ENCODE measurements at places on chromosomes 13 and 19.

DNA sequence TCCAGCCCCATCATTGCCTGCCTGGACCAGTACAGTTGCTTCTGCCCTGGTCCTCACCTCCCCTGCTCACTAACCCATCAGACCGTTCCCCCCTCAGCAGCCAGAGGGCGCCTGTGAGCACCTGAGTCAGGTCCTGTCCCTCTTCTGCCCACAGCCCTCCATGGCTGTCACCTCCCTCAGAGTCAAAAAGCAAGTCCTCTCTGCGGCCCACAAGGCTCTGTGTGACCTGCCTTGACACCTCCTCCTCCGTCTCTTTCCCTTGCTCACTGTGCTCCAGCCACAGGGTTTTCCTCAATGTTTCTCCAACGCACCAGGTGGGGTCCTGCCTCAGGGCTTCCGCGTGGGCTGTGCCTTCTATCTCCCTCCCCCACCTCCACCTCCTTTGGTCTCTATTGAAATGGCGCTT is 29.4 kb upstream of the PTPRS start:
- peak; percentile 42 for DNase-seq

- peak; percentile 70 for DNase-seq
Measured at GRCh38 chr13:27171244-27171826, at the start of gene USP12. TSS of gene USP12 (minus strand) at chr13:27171811. CDS start at chr13:27171639, 172 bp downstream.

GRCh38 chr19:45144431-45145269 is 16.1 kb downstream of the NKPD1 start:
- DNase-seq: no peak

- DNase-seq: no peak
Measured at GRCh38 chr19:7628589-7629311, 595 bp downstream of the XAB2 start.

- no peak for DNase-seq
Measured at GRCh38 chr13:45748941-45749759, 47.0 kb downstream of the CBY2 start.

DNA sequence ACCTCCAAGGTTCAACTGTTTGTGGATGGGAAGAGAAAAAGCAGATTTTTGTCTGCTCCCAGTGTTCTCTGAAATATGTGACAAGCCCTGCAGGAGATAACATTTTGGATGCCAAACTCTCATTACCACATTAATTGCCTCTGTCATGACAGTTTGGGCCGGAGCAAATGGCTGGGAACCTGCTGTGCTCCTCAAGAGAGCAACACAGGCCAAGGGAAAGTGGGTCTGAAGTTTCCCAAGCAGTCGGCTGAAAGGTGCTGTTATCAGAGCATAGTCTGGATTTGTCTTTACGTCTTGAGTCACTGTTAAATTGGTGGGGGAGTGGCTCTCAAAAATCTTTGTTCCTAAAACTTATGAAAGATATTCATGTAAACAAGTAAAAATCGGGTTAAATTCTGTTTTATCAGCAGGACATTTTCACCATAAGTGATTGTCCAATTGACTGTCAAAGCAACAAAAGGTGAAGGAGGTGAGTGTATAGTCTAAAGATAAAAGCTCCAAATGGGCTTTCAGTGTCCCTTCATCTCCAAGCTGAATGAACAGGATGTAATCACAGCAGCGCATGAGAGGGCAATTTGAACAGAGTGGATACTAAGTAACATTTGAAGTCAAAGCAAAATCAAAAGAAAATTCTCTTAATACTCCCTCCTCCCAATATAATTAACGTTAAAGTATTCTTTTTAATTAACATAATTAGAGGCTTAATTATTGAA is 844.8 kb downstream of the PCDH17 start:
- no peak for DNase-seq

- DNase-seq: no peak
Measured at GRCh38 chr13:71018995-71019394, 848.0 kb downstream of the DACH1 start.

DNA sequence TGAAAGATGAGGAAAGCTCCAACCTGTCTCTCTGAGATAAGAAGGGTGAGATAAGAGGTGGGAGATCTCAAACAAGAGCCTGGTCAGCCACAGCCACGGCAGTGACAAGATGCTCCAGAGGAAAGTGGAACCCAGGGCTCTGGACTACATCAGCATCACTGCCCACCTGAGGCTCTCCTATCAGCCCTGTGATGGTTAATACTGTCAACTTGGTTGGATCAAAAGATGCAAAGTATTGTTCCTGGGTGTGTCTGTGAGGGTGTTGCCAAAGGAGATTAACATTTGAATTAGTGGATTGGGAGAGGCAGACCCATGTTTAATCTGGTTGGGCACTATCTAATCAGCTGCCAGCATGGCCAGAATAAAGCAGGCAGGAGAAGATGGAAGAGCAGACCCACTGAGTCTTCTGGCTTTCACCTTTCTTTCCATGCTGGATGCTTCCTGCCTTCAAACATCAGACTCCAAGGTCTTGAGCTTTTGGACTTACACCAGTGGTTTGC is 476.6 kb upstream of the NBEA start:
- no peak for DNase-seq

DNA sequence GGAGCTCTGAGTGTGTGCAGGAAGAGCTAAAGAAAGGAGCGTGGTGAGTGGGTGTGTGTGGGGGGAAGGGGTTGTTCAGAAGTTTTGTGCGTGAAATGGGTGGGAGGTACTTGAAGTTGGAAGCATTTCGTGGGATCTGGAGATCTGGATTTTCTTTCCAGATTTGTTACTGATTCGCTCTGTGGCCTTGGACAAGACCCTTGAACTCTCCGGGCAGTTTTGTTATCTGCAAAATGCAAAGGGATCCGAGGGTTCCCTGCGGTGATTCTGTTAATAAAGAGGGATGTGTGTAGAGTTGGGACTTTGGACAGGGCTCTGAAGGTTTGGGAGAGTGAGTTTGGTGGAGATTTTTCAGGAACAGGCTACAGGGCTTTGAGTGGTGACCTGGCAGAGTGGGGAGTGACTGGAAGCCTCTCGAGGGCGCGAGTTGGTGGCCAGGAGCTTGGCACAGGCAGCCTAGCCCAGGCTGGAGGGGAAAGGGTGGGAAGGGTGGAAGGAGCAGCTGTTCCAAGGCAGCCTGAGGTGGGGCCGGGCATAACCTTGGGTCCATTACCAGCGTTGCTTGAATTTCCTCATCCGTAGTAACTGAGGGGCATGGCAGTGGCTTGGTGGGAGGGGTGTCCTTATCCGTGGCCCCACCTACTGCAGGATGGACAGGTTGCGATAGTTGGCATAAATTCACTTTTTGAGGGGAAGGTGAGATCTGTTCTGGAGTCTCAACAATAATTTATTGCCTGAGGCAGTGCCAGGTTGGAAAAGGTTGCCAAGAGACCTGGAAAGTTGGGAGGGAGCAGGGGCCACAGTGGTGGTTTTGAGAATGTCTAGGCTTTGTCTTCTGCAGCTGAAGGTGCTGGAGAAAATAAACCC is 2.1 kb downstream of the ACTN4 start:
- DNase-seq: no peak

- DNase-seq: no peak
Measured at GRCh38 chr13:75181906-75182305, 300.1 kb downstream of the TBC1D4 start.

DNA sequence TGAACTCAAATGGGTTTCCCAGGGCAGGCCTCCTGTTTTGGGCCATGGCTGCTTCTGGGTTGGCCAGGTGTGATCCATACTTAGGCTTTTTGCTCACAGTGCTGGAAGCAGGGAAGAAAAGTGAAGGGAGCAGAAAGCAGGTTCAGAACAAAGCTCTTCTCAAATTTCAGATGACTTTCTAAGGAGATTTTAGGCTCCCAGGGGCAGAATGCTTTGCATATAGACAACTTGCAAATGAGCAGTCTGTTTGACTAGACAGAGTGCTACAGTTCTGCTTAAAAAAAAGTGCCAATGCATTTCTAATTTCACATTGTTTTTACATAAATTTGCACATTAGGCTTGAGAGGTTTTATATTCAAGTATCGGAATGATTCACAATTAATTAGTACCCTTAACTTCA is 2.6 kb upstream of the SLC10A2 start:
- no peak for DNase-seq

- no peak for DNase-seq
Measured at GRCh38 chr19:1258707-1259205, 10.4 kb downstream of the MIDN start.

DNA sequence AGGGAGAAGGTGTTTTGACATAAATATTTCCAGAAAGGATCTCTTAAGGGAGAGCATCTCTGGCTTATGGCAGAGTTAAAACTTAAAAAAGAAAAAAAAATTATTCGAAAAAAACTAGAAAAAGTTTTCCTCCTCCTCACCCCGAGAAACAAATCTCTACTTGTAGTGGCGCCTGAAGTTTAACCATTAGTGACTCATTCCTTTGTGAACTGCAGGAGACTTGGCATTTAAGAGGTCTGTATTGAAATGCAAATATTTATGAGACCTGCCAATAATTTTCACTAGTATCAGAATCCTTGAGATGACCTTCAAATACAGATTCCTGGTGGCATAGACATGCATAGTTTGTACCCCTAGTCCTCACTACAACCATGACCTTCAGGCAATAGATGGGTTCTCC is 64.9 kb upstream of the MED4 start:
- no peak for DNase-seq

- DNase-seq: no peak
Measured at GRCh38 chr19:29302002-29302928, 89.3 kb upstream of the UQCRFS1 start.

DNA sequence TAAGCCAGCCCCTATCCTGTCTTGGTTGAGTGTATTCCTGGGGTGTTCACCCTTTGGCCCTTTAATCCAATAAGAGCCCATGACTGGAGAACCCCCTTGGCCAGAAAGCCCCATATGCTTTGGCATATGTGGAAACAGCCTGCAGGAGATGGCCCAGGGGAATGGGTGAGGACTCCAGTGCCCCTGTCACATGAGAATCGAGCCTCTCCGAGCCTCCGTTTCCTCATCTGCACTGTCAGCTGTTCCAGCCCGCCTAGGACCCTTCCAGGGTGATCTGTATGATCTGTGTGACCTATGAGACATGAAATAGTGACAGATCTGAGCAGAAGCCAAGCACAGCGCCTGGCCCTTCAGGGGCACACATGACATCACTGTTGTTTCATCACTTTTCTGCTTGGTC is 300.7 kb downstream of the ZNF536 start:
- DNase-seq: no peak

GRCh38 chr13:30224732-30225131 is 82.6 kb downstream of the KATNAL1 start:
- no peak for DNase-seq

DNA sequence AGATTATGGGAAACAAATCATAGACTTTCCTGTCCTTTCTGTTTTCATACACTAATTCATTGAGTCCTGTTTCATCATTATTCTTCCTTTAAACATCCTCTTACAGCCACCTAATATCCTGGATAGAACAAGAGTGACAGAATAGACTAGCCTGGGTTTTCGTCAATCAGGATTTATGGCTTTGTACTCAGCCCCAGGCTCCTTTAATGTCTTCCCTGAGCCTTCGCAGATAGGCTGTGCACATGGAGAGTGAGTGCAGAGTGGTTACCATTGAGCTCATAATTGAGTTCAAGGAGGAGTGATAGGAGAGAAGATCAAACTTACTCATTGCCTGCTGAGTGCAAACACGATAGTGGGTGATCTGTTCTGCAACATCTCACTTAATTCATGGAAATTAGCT is 304.9 kb downstream of the TDRD3 start:
- no peak for DNase-seq

DNA sequence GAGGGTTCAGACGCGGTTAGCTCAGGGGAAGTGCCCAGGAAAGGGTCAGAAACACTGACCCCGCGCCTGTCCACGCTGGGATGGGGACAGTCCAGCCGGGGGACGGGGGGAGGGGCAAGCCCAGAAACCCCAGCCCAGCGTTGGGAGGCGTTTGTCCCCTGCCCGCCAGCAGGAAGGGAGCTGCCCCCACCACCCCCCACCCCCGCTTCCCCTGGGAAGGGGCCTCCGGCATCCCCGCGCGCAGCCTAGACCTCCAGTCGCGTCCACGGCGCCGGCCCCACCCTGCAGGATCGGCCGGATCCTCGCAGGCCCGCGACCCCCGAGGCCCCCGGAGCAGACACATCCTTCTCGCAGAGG is 277 bp downstream of the GIPC1 start:
- DNase-seq: no peak

- DNase-seq: no peak
Measured at GRCh38 chr19:32674153-32674930, 638 bp downstream of the ANKRD27 start.

GRCh38 chr19:39926170-39926760 is 8.2 kb downstream of the FCGBP start:
- no peak for DNase-seq

GRCh38 chr13:82747291-82747690 is 1135.0 kb downstream of the SLITRK1 start:
- no peak for DNase-seq

DNA sequence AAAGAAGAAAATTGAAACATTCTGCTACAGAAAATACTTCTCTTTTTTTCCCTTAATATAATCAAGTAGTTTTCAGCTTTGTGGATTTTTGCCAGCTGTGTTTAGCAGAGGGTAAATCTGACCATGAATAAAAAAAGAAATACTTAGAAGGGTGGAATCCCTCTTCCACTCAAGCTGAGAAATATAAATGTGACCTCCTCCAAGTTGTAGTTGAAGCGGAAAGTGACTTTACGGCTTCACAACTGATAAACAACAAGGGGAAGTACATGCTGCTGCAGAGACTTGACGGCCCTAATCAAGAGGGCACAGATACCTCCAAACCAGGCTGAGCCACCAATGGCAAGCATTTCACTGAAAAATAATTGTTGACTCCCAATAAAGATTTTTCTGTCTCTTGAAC is 785.0 kb downstream of the SLITRK5 start:
- DNase-seq: peak; percentile 59

GRCh38 chr19:5497297-5497696 is 42.1 kb downstream of the ZNRF4 start:
- no peak for DNase-seq

DNA sequence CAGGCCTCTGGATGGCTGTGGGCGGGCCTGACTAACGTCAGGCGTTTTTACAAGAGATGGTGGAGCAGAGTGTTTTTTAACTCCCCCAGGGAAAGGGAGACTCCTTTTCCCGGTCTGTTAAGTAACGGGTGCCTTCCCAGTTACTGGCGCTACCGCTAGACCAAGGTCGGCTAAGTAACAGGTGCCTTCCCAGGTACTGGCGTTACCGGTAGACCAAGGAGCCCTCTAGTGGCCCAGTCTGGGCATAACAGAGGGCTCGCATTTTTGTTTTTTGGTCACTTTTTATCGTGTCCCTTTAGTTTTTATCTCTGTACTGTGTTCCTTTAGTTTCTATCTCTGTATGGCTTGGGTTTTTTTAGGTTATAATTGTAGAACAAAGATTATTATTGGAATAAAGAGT is 10.0 kb downstream of the ZNF383 start:
- peak; percentile 30 for DNase-seq

DNA sequence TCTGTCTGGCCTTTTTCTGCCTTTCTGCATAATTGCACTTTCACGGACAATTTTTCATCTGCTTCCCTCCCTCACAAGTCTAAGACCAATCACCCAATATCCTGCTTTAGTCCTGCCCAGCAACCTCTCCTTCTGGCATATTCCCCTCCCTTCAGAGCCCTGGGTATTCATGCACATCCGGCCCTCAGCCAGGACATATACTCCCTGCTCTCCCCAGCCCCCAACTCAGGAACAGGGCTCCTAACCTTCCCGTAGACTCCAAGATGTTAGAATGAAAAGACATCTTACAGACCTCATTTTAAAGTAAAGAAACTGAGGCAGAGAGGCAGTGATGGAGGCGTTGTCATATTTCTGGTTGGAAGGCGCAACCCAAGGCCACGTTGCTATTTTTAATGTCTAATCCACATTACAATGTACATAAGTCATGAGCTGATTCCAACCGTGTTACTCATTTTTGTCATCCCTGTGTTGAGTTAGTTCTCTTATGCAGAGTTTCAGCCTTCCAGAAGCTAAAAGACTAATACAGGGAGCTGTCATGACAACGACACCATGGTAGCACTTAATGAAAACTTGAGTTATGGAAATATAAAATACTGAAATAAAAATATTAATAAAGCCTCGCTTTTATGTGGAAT is 209.2 kb downstream of the TSHZ3 start:
- no peak for DNase-seq
